ENCODE measurements at places on chromosomes 6 and 20.

DNA sequence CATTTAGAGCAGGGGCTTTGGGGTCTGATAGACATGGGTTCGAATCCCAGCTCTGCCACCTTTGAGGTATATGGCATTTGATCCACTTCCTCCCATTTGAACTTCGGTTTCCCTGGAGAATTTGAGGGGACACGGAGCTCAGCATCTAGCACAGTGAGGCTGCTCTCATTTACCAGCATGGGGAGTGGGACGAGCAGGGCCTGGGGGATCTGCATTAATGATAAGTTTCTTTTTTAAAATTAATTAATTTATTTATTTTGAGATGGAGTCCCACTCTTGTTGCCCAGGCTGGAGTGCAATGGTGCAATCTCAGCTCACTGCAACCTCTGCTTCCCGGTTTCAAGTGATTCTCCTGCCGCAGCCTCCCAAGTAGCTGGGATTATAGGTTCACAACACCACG is 52.6 kb downstream of the VSTM2L start:
- no peak for DNase-seq

DNA sequence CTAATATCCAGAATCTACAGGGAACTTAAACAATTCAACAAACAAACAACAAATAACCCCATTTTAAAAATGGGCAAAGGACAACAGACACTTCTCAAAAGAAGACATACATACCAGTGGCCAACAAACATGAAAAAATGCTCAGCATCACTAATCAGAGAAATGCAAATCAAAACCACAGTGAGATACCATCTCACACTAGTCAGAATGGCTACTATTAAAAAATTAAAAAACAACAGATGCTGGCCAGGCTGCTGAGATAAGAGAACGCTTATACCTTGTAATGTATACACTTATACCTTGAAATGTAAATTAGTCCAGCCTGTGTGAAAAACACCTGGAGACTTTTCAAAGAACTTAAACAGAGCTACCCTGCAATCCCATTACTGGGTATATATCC is 166.8 kb downstream of the IBTK start:
- DNase-seq: peak; percentile 20

GRCh38 chr20:49608752-49609670 is 41.1 kb upstream of the PTGIS start:
- DNase-seq: no peak

GRCh38 chr6:61210549-61210948 is 1075.5 kb downstream of the KHDRBS2 start:
- no peak for DNase-seq

- DNase-seq: no peak
Measured at GRCh38 chr6:10453596-10453995, 38.7 kb upstream of the TFAP2A start.

- DNase-seq: no peak
Measured at GRCh38 chr6:133083248-133083967, 157.7 kb upstream of the EYA4 start.

GRCh38 chr20:20497242-20497978 is 129.5 kb downstream of the INSM1 start:
- no peak for DNase-seq

- no peak for DNase-seq
Measured at GRCh38 chr6:89081129-89081422, 525 bp downstream of the PNRC1 start.

DNA sequence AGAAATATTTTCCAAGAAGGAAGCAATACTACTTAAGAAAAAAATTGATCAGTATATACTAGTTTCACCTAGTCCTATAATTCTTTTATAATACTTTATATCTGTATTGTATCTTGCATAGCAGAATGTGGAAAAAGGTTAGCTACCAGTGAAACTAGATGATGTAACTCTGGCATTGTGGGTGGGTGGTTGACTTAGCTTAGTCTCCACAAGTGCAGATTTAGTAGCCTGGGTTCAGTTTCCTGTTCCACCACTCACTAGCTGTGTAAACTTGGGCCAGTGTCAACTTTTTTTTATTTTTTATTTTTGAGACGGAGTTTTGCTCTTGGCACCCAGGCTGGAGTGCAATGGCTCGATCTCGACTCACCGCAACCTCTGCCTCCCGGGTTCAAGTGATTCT is 2.0 kb downstream of the MUC21 start:
- no peak for DNase-seq

DNA sequence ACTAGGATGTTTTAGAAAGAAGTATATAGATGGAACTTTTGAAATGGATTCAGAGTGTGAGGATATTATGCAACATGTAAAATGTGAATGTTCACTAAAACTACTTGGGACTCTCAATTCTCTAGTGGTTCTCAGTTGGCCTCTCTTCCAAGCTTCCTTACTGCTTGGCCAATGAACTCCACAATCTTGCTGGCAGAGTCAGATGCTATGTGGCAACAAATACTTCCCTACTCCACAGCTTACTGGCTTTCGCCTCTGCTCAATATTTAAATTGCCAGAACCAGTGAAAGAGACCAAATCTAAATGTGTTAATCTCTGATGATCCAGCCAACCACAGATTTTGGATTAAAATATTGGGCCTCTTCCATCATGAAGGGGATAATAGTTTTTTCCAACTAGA is 138.4 kb downstream of the HTR1B start:
- DNase-seq: no peak

- DNase-seq: no peak
Measured at GRCh38 chr6:13407709-13408695, 79.4 kb downstream of the GFOD1 start.

DNA sequence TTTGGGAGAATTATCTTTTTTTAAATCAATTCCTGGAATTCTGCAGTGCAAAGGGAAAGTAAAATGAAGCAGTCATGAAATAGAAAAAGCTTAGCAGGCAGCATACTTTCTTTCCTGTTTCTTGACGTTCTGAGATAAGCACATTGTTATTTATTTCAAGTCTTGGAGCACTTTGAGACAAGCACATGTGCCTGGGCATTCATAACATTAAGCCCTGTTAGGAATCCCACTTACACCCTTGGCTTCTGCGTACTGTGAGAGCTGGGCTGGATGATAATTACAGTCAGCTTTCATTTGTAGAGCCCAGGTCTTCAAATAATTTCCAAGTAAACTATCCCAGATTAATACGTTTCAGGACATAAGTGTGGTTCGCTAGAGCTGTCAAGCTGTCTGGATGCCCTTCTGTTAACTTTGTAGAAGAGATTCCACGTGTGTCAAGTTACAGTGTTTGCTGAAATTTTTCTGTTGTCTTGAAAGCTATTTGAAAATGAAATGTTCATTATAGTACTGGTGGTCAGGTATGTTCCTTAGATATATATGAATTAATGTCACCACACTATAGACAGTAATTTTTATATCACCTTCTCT is 8.9 kb downstream of the FARS2 start:
- DNase-seq: no peak

DNA sequence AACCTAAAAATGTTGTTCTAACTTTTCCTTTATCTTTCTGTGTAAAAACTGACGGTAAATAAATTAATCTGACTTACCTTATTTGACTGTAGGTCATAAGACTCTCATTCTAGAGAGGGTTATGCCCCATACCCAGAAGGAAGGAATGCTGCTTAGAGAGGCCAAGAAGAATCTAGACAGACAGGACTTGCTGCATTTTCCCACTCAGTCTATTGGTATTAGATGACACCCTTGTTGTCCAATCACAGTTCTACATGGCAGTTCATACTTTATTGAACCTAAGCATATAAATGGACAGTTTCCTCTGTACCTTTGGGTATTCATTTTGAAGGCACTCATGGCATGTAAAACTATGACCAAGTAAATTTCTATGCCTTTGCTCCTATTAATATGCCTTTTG is 359.6 kb upstream of the ID4 start:
- no peak for DNase-seq

GRCh38 chr6:160010067-160010466 is 41.2 kb downstream of the IGF2R start:
- peak; percentile 42 for DNase-seq

DNA sequence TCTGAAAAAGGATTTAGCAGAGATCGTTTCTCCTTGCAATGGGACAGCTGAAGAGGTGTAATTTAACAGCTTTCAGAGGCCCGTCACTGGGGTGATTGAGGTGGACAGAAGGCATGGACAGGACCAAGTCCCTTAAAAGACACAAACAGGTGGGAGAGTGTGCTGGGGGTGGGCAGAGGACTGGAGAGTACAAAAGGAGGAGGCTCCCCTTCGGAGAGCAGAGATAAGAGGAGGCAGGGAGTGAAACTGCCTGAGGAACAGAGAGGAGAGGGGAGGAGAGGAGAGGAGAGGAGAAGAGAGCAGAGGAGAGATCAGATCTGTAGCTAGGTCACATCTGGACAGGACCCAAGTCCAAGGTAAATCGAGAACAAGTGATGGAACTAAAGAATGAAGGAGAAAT is 48.6 kb upstream of the PKHD1 start:
- DNase-seq: no peak

DNA sequence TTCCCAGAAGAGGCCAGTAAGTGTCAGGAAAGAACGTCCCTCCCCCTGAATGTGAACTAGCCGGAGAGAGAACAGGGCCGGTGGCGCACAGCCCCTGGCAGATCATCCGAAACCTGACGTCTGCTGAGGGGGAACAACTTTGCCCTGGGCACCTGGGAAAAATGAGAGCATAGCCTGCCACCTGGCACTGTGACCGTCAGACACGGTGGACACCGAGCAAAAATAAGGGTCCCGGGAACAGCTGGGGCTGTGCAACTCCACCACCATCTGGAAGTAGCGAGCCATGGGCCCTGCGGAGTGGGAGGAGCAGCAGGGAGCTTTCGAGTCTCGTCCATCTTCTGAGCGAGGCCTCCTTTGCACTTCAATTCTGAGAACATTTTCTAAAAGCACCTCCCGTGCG is 110.8 kb downstream of the EDN3 start:
- DNase-seq: no peak

Measured in astrocyte of the cerebellum (primary cell).